Neural progenitor cell (in vitro differentiated cells): ENCODE measurements at places on chromosomes 6 and 20.

- DNase-seq, result peak; percentile 81
Measured at GRCh38 chr6:133553652-133554051, 312.5 kb downstream of the EYA4 start.

DNA sequence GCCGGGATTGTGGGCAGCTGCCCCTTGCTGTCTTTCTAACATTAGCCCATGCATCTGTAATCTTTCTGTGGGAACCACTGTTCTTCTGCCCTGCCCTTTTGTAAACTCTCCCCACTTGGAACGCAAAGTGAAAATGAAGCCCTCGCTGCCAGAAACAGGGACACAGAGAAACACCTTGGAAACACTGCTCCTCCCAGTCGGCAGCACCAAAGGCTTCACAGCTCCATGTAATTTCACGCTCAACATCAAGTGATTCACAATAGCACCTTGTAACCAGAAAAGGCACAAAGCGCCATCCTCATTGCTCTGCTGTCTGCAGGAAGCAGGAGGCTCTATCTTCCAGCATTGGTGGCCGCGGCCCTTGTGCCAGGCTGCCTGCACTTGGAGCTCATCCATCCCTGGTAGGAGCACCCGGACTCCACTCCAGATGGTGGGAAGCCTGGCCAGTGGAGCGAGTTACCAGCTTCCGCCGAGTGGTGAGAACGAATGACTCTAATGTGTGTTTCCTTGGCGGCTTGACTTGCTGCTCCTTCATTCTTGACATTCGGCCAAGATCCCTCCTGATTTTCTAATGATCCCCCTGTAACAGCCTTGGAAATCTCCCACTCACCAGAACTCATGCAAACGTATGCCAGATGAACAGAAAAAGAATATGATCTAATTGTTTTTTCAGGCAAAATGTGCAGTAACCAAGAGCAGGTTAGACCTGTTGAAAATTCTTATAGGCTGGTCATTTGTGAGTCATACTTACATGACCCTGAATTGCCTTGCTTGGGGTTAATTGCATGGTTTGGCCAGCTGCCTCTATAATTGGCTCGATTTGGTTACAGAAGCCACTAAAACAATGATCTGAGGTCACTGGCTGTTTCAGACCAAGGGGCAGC is 169.1 kb upstream of the CDYL start:
- no peak for DNase-seq

DNA sequence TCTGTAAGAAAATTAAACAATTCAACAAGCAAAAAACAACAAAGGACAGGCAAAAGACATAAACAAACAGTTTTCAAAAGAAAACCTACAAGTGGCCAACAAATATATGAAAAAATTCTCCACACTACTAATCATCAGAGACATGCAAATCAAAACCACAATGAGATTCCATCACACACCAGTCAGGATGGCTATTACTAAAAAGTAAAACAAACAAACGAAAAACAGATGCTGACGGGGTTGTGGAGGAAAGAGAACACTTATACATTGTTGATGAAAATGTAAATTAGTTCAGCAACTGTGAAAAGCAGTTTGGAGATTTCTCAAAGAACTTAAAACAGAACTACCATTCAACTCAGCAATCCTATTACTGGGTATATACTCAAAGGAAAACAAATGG is 537.6 kb downstream of the HDGFL1 start:
- DNase-seq, result no peak

DNA sequence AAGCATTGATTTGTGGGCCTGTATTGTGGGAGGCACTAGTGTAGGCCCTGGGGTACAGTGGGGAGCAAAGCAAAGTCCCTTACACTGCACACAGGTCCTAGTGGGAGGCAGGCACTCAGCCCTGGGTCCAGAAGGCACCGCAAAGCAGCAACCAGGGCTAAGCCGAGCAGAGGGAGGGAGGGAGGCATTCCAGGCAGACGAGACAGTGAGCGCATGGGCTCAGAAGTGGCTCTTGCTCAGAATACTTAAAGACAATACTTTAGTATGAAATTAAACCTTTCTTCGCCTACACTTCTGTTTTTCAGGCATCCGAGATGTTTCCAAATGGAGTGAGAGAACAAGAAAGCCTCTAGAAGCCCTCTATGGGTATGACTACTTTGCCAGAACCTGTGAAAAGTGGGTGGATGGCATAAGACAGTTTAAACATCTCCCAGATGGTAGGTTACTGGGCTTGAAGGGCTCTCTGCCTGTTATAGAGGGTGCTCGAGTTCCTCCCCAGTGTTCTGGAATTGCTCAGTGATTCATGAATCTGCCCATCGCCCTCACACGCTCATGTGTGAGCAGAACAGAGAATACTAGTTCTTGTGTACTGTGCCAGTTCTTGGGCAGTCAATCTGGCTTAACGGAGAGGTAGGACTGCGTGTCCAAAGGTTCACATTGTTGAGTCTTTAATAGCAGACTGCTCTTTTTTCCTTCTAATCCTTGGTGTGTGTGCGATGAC is 18.7 kb downstream of the BPHL start:
- no peak for DNase-seq

DNA sequence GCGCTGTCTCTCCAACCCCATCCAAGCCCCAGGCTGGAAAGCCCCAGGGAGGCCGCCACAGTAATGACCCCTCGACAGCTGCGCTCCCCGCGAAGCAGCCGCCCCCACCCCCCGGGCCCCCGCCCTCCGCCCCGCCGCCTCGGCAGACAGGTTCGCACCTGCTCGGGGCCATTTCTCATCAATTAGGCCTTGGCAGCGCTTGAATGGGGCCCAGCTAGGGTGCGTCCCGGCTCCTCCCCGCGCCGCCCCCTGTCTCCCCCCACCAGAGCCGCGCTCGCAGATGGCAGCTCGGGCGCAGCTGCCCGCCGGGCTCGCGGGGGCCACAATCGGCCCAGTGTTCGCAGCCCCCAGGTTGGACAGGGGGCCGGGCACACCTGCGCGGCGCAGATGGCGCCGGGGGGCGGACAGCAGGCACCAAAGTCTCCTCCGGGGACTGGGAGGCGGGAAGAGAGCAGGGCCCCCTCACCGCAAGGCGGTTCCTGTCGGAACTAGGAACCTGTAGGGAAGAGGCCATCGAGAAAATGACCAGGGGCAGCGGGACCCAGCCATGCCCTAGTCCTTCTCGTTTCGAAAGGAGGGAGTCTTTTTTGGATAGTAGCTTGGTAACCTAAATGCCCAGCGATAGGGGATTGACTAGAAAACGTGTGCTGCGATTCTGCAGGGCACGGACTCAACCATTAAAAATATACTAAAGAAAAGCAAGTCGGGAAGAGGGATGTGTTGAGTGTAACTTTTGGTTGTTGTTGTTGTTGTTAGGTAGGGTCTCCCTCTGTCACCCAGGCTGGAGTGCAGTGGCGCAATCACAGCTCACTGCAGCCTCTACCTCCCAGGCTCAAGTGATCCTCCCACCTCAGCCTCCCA is 83.2 kb upstream of the EYA2 start:
- DNase-seq, result peak; percentile 26

- no peak for DNase-seq
Measured at GRCh38 chr6:24640166-24640565, 5.8 kb downstream of the KIAA0319 start.

GRCh38 chr6:137868721-137869548 is 1.9 kb downstream of the TNFAIP3 start:
- no peak for DNase-seq

GRCh38 chr6:145838305-145838704 is 23.7 kb upstream of the FBXO30 start:
- DNase-seq, result no peak

GRCh38 chr20:4809707-4810106 is 88.0 kb downstream of the PRND start:
- DNase-seq, result no peak

- no peak for DNase-seq
Measured at GRCh38 chr20:6240059-6240458, 117.2 kb upstream of the FERMT1 start.

- no peak for DNase-seq
Measured at GRCh38 chr20:41007481-41007880, 21.1 kb upstream of the TOP1 start.

DNA sequence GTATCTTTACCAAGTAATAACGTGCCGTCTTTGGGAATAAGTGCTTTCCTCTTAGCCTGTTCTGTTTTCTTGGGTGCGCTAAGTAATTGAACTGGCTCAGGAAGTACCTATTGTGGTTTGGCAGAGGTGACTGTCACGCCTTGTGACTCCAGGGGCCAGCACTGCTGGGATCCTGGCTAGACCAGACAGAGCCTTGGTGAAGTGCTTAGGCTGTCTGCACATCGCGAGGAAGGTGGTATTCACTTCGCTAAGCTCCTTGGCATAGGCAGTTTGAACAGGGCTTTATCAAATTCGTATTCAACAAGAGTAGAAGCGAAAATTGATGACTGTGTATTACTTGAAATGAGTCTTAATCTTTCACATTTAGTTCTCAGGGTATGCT is 17.6 kb downstream of the PRDM1 start:
- no peak for DNase-seq

GRCh38 chr6:40674170-40674569 is 87.0 kb upstream of the LRFN2 start:
- no peak for DNase-seq

DNA sequence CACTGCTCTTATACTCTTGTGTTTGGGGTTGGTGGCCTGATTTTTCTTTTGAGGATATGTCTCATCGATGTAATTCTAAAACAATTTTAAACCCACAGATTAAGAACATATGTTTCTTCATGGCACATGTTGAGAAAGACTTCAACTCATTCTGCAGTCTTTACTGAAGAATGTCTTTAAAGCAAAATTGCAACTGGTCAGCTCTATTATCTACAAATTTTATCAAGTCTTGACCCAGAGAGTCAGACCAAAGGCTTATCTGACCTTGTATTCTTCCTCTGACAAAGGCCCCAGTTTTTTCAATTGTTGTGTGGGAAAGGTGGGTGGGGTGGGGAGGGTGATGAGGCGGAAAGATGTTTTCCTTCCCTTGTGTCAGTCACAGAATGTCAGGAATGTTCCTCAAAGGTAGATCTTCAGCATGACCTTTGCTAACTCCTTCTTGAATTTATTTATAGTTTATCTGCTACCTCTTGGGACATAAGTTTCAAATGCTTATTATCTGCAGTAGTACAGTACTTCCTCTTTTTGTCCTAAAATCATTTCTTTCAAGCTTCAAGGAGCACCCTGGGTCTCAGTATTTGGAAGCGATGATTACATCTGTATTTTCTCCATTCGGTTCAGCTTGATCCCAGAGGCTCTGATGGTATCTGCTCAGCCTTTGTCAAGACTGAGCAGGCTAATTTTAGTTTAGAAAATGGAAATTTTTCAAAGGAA is 63.2 kb upstream of the TIAM2 start:
- peak; percentile 71 for DNase-seq

- no peak for DNase-seq
Measured at GRCh38 chr6:149917679-149918078, 5.2 kb downstream of the RAET1G start.

DNA sequence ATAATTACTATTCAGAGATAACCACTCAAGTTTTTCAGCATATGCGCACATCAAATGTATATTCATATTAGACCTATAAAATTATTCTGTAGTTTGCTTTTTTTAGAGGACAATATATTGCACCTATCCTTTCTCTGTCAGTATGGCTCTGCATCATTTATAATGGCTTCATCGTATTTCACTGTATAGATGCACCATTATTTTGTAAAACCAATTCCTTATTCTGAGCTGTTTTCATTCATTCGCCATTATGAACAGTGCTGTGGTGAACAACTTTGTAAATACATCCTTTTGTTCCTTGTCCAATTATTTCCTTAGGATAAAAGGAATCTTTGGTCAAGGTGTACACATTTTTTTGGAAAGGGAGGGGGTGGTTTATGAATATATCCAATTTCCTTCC is 29.2 kb upstream of the BCAS4 start:
- DNase-seq, result no peak

DNA sequence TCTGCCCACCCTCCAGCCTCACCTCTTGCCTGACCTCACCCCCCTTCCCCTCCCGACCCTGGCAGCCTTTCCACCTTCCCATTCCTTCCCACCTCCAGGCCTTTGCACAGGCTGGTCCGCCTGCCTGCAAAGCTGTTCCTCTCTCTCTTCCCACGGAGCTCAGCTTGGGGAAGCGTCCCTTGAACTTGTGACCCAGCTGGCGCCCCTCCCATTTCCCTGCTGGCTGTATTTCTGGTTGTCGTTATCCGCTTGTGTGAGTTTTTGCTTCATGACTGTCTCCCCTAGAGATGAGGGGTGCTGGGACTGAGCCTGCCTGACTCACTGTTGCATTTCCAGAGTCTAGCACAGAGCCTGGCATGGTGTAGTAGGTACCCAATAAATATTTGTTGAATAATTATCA is 32.5 kb downstream of the VSTM2L start:
- no peak for DNase-seq
